ENCODE measurements at places on chromosomes 7 and 10.
A peak's percentile ranks its signal among the peaks of the same experiment; 100 is the strongest.

DNA sequence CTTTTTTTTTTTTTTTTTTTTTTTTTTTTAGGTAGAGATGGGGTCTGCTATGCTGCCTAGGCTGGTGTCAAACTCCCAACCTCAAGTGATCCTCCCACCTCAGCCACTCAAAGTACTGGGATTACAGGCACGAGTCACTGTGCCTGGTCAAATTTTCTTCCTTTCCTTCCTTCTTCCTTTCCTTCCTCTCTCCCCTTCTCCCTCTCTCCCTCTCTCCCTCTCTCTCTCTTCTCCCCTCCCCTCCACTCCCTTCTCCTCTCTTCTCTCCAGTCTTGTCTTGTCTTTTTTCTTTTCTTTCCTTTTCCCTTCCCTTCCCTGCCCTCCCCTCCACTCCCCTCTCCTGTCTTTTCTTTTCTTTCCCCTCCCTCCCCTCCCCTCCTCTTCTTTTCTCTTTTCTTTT, 7.2 kb upstream of the MLXIPL start:
- DNase-seq = no peak

- peak; percentile 88 for DNase-seq
Observed at GRCh38 chr7:135558337-135558767, 635 bp downstream of the NUP205 start.

- peak; percentile 96 for DNase-seq
Observed at GRCh38 chr10:72297805-72298591, 24.3 kb downstream of the DDIT4 start.

DNA sequence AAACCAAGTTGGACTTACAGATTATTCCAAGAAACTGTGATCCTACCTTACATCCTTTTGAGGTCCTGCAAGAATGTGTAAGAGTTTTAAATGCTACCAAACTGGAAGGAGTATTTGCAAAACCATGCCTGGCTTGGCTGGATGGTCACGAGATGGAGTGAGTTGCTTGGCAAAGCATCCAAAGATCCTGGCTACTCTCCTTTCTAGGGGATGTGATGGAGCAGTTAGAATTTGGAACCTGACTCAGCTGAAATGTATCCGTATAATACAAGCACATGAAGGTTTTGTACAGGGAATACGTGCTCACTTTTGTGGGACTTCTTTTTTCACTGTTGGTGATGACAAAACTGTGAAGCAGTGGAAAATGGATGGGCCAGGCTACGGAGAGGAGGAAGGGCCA, 13.3 kb upstream of the SYPL1 start:
- no peak for DNase-seq

GRCh38 chr10:90138844-90139243, 437.5 kb downstream of the KIF20B start:
- no peak for DNase-seq

DNA sequence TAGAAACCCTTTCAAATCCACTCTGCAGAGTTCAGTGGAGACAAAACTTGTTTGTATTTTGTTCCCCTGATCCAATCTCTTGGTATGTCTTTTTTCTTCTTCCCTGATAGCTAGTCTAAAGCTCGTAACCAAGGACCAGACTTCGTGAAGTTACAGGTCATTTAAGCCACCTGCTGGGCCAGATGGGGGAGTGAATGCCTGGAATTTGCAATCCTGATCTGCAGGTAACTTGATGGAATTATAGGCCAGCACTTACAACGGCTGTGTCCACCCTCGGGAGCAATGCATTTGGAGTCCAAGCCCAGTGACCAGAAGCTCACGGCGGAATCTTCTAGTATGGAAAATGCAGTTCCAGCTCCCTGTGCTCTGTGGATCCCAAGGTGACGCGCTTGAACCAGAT, 566.9 kb downstream of the TCERG1L start:
- no peak for DNase-seq

- DNase-seq = no peak
Observed at GRCh38 chr7:110853263-110853662, 237.7 kb upstream of the LRRN3 start.

- no peak for DNase-seq
Observed at GRCh38 chr7:88866265-88866863, 70.8 kb upstream of the TEX47 start.

GRCh38 chr7:141820067-141820466, 21.2 kb downstream of the PRSS37 start:
- DNase-seq = no peak

GRCh38 chr7:6446838-6447580, 745 bp downstream of the DAGLB start:
- peak; percentile 73 for DNase-seq

GRCh38 chr10:70942725-70943124, 54.4 kb upstream of the PCBD1 start:
- DNase-seq = no peak
